CD4-positive, alpha-beta T cell (primary cell): ENCODE measurements at places on chromosomes 7 and 10.

- H3K27ac ChIP-seq, result no peak overlapping the region
- H3K27me3 ChIP-seq, result no peaks in the 10 kb centered on the region
- H3K4me3 ChIP-seq, result no peak overlapping the region
- no peak for DNase-seq
- H3K4me1 ChIP-seq, result peaks cover 10% of the 10 kb centered on the region
Observed at GRCh38 chr10:72689660-72690059, 2.3 kb upstream of the MCU start.

- peaks cover 33% of the 10 kb centered on the region for H3K36me3 ChIP-seq
- H3K4me1 ChIP-seq, result no peaks in the 10 kb centered on the region
- DNase-seq, result no peak
- no peak overlapping the region for H3K4me3 ChIP-seq
Observed at GRCh38 chr10:70418229-70418628, 14.3 kb downstream of the EIF4EBP2 start.

GRCh38 chr7:157151626-157152339, 13.1 kb downstream of the UBE3C start:
- H3K4me3 ChIP-seq, result no peak overlapping the region
- DNase-seq, result no peak
- H3K4me1 ChIP-seq, result peaks cover 39% of the 10 kb centered on the region
- H3K27me3 ChIP-seq, result no peaks in the 10 kb centered on the region

DNA sequence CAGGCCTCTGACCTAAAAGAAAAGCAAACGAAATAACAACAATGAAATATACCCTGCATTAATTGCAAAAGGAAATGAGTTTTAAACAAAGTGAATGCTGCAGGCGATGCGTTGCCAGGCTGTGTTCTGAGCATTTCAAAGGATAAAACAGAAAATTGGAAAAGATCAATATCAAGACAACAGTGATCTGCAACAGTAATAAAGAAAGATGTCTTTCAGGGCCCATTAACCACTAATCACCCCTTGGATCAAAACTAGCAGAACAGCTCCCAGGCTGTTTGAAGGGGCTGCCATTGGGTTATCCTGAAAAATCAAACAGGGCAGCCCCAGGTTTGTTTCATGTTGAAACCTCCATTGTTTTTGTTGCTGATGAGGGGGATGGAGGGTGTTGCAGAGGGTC, 219.2 kb downstream of the FGFR2 start:
- no peak for DNase-seq
- no peaks in the 10 kb centered on the region for H3K27me3 ChIP-seq
- H3K4me1 ChIP-seq, result no peaks in the 10 kb centered on the region
- no peak overlapping the region for H3K27ac ChIP-seq
- no peak overlapping the region for H3K4me3 ChIP-seq
- H3K36me3 ChIP-seq, result no peaks in the 10 kb centered on the region
